ENCODE measurements at places on chromosomes 4 and X.

DNA sequence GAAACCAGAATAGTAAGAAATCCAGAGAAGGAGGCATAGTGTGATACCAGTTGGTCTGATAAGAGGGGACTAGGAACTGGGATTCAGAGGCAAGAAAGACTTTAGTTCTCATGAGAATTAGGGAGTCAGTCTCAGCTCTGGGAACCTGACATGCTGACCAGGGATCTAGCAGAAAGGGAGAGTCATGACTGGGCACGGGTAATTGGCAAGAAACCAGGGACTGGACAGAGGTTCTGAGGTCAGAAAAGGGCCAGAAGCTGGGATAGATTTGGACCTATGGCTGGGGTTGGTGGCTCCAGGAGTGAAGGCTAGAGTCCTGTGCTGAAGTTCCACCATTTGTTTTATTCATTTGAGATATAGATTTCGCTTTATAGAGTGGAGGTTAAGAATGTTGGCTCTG lies 110.2 kb upstream of the C1GALT1C1 start:
- DNase-seq: no peak

DNA sequence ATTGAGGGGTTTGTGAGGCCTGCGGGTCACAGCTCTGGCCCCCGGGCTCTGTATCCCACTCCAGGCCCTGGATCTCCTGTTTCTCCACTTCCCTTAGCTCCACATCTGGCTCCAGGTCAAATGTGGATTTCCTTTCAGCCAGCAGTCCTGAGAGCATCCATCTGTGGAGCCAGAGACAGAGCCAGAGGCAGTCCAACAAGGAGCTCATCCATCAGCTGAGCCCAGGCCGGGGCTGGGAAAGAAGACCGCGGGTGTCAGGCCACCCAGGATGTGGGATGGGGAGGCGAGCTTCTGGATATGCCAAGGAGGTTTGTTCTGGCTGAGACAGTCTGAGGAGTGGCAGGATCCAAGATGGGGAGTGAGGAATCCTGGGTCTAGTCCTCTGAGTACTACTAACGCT lies 91.7 kb downstream of the EFNB1 start:
- DNase-seq: no peak

- no peak for DNase-seq
These were observed 109.6 kb upstream of the ACSL4 start for GRCh38 chrX:109842611-109843010.

- DNase-seq: no peak
These were observed 17.0 kb upstream of the MAGED1 start for GRCh38 chrX:51876441-51876840.

GRCh38 chr4:2937146-2937857 lies 25.9 kb downstream of the NOP14 start:
- DNase-seq: no peak

GRCh38 chr4:127624173-127624572 lies 8.6 kb upstream of the INTU start:
- no peak for DNase-seq

DNA sequence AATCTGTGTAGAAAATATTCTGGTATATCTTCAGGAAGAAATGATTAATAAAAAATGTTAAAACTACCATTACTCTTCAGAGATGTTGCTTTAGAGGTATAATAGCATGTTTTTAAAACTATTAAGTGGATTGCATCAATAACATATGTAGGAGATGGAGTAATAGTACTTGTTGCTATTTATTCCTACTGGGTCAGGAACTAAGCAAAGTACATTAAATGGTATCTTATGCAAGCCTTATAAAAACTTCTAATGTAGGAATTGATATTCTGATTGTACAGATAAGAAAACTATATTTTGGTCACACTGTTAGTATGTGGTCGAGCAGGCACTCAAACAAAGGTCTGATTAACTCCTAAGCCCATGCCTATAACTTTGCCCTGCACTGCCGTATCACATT lies 31.4 kb upstream of the PDLIM5 start:
- no peak for DNase-seq

DNA sequence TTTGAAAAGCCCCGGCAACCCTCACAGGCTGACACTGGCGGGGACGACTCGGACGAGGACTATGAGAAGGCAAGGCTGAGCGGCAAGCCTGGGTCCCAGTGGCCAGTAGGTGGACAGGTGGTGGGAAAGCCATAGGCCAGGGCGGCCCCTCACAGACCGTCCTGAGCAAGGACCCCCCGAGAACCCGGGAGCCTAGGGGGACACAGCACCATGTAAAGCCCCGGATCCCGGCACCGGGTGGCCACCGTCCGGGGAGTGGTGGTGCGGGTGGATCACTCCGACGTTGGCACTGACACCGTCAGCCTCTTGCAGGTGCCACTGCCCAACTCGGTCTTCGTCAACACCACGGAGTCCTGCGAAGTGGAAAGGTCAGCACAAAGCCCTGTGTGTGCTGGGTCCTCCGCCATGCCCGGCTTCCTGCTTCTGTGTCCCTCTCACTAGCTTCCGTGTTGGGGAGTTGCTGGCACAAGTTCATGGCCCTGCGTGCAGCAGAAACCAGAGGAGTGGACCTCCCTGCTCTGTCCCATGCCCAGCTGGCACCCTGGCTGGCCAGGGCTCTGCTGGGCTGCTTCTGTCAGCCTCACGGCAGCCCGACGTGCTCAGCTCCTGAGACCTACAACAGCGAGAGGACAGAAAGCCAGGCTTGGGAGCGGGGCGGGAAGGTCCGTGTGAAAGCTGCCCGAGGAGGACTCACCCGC lies 11.9 kb upstream of the ADD1 start:
- no peak for DNase-seq

DNA sequence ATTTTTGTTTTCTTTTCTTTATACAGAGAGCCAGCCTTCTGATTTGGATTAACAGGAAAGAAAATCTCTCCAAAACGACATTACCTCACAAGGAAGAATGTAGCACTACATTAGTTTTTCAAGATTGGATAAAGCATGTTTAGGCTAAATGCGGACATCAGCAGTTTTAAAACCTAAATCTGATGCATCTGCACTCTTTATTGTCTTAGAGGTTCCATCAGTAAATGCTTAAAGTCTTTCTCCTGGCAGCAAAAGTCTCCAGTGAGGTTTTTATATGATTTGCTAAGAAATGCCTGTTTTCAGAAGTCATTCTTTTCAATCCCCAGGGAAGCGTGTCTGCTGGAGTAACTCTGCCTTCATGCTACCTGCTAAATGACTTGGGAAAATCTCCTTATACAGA lies 912.9 kb upstream of the INTU start:
- no peak for DNase-seq

DNA sequence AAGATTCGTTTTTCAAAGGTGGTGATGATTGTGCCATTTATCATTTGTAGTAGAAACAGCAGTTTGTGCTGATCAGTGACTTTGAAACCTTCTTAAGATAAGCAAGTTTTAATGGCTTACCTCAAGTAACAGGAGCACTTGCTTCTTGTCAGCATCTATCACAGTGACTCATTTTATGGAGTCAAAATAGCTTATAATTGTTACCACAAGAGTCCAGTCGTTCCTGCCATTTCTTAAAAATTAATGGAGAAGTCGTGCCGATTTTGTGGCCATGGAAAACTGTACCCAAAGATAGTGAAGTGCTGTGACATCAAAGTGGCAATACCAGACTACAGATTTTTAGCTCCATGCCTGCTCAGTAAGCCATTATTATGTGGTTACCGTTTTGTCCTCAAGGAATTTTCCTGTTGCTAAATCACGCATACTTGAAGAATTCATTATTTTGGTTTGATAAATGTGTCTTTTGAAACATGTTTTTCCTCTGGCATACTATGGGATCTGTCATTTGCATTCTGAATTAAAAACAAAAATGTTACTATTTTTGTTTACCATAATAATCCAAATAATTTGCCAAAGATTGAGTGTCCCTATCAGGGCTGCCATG lies 129.9 kb downstream of the CBR4 start:
- DNase-seq: no peak
